ENCODE measurements at places on chromosomes 6 and 20.
A peak's percentile ranks its signal among the peaks of the same experiment; 100 is the strongest.

DNA sequence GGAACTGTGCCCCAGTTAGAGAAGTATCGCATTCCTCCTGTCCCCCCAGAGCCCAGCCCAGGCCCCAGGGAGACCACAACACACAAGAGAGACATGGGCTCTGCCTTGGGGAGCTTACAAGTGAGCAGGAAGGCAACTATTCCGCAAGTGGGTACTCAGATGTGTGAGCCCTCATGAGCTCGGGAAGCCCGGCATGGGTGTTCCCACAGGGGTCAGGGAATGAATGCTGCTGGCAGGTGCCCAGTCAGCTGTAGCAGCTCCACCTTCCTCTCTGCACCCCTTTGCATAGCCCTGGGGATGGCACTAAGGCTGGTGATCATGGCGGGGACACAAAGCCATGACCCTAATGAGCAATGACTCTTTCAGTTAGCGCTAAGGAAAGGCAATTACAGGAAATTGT, 194.1 kb downstream of the SYNDIG1 start:
- DNase-seq: no peak

DNA sequence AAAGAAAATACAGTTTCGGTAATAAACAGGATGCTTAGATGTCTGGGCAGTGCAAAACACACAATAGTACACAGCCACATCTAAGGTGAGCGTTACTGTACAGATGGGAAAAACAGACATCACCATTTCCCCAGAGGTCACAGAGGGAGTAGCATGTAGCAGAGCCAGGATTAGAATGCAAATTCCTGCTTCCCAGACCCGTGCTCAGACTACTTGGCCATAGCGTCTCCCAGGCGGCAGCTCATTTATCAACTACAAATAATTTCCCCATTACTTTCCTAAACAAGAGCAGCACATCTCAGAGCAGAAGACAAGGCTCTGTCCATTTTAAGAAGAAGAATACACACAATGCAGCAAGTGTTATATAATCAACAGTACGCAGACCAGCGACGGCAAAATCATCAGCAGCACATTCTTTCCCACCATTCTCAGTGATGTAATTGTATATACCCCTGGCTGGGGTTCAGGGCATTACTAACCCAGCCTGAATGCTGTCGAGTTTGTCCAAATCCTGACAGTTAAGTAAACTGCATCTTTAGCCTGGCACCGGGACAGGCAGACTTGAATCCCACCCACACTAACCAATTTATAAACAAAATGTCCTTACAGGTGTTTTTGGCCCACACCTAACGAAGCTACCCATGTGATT, 61.9 kb downstream of the CNKSR3 start:
- no peak for DNase-seq

DNA sequence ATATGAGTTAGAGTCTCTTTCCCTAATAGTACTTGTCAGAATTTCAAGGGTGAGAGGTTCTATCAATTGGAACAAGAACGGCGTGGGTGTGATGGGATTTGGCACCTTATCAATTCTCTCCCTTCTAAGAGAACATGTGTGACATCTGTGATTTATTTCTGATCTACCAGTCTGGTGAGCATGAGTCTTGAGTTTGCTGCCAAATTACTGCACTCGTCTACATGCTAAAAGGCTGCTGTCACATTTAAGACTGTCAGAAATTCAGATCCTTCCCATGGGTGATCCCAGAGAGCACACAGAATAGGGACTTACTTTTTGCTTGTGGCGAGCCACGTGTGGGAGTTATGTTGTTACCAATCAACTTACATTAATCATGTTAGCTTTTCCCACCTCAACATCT, 370.2 kb upstream of the SASH1 start:
- DNase-seq: no peak

DNA sequence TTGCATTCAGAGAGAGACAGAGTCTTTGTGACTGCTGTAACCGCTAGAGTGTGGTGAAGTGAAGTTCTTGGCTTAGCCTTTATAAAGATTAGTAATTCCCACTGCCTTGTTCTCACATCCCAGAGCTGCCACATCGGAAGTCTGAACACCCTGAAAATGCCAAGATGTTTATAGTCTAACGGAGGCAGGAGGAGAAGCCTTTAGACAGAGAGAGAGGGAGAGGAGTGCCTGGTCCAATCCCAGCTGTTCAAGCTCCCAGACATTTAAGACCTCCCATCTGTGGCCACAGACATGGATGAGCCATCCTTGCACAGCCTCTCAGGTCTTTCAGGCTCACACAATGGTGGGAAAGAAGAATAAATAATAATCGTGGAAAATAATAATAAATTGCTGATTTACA, 1422.8 kb upstream of the EYS start:
- DNase-seq: no peak

GRCh38 chr6:41355952-41356351, 20.5 kb downstream of the NCR2 start:
- no peak for DNase-seq

- DNase-seq: no peak
Observed at GRCh38 chr6:117985916-117986315, 78.9 kb downstream of the SLC35F1 start.

GRCh38 chr6:77205936-77206335, 257.4 kb downstream of the HTR1B start:
- DNase-seq: no peak

DNA sequence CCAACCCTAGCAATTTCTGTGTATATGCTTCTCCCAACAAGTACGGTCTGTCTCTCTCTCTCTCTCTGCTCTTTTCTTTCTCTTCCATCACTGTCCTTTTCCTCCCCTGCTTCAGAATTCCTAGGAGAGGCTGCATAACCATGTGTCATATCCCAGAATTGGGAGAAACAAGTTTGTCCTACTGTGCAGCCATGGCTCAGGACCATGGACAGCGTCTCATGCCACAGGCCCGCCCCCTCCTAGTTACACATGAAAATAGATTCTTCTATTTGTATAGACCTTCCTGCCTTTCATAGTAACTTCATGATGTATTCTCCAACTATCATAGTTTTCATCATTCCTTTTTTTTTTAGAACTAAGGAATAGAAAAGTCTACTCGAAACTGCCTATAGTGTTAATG, 98.0 kb downstream of the FNDC1 start:
- DNase-seq: peak; percentile 20

- peak; percentile 92 for DNase-seq
Observed at GRCh38 chr6:16420715-16421461, 182.5 kb downstream of the GMPR start.

DNA sequence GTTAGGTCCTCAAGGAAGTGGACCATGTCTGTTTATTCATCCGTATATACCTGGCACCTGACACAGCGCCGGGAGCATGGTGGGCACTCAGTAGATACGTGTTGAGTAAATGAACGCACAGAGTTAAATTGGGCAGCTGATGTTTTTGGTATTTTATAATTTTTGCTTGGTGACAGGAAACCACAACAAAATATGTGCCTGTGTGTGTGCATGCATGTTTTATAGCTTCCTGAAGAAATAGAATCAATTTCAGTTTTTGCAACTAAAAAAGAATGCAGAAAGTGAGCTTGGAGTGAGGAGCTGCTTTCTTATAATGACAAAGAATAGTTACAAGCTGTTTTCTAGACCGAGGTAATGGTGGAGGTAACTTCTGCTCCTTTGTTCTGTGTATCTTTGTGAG, 91.4 kb downstream of the PLCB4 start:
- no peak for DNase-seq

- DNase-seq: no peak
Observed at GRCh38 chr6:14313248-14313647, 195.7 kb downstream of the CD83 start.

GRCh38 chr20:33915726-33916331, 77.9 kb upstream of the RALY start:
- peak; percentile 59 for DNase-seq

DNA sequence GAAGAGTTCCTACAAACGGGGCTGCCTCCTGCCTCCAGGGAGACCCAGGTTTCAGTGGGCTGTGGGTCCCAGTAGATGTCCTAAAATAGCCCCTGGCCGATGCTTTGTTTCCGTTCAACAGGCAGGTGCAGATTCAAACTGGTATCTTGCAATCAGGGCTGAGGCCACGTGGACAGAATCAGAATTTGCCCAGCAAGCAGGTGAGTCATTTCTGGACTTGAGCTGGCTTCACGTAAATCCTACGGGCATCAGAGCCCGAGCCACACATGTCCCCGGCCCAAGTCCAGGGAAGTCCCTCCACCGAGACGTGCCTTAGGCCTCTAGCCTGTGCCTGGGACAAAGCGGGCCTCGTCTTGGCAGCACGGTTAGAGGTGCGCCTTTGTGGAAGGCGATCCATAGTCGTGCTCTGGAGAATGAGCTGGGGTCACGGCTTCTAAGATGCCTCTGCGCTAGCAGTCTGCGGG, 101.6 kb upstream of the FRMD1 start:
- DNase-seq: no peak

DNA sequence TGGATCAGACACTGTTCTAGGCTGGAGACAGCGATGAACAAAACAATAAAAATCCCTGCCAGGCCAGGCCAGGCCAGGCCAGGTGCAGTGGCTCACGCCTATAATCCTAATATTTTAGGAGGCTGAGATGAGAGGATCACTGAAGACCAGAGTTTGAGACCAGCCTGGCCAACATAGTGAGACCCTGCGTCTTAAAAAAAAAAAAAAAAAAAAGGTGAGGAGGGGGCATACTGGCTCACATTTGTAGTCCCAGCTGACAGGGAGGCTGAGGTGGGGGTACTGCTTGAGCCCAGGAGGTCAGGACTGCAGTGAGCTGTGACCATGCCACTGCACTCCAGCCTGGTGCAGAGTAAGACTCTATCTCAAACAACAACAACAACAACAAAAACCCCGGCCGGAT, 4.5 kb downstream of the MUCL3 start:
- no peak for DNase-seq

- DNase-seq: peak; percentile 87
Observed at GRCh38 chr20:48904566-48905296, 16.8 kb upstream of the ARFGEF2 start.

- no peak for DNase-seq
Observed at GRCh38 chr20:14566505-14566904, 229.1 kb upstream of the FLRT3 start.

DNA sequence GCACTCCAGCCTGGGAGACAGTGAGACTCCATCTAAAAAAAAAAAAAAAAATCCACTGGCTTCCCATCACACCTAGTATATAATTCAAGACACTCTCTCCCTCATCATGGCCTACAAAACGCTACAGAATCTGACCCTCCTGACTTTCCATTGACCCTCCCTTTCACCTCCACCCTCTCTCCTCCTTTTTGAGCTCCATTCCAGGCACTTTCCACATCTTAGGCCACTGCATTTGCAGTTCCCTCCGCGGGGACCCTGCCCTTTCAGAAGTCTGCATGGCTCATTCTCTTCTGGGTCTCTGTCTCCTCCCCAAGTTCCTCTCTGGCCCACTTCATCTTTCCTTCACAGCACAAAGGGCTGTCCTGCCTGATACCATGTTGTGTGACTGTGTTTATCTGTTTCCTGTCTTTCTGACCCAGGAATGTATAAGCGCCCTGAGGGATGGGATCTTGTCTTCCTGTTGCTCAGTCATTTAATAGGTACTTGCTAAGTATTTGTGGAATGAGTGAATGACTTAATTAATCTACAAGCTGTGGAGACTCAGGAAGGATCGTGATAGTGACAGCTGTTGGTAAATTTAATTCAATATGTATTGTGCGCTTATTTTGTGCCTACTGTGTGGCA, 35.2 kb downstream of the NCR2 start:
- DNase-seq: peak; percentile 9

DNA sequence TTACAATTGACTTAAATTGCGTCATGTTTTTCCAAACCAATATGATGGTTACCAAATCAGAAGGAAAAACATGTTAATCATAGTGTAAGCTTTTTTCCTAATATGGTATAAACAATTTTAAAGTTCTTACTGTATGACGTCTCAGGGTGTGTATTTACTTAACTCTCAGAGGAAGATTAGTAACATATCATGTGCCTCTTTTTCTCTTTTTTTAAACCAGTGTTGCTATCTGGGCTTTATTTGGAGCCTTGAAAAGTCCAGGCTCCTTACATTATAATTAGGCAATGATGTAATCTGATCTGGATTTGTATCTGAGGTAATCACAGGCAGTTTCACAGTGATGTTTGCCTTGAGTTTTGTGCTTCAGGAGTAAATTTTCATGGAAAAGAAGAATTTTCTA, 20.4 kb upstream of the RAB23 start:
- DNase-seq: no peak

DNA sequence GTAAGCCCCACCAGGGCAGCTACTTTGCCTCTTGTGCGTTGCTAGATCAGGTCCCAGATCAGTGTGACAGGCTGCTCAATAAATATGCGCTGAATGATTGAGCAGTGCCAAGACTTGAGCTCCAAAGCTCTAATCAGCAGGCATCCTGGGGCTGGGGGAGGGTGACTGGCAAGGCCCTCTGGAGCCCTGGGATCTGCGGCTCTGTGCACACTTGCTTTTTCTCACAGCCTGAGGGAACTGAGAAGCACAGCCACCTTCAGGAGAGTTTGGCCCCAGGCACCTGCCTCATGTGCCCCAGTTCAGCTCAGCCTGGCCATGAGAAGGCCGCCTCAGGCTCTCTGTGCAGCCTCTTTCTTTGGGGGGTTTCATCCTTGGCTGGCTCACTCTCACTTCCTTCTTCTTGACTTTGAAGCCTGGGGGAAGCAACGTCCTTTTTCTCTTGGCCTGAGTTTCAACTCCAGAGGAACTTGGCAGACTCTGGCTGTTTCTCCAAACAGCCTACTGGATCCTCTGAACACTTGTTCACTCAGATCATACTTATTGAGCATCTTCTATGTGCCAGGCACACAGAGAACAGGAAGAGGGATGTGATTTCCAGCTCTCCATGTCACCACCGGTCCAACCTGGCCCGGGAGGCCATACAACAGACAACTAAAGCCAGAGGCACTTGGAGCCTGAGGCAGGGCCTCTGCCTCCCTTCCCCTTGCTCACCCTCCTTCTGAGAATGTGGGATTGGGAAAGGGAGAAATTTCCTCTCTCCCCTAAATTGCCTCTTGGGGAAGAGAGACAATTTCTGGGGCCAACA, 114.0 kb downstream of the VEGFA start:
- peak; percentile 64 for DNase-seq

GRCh38 chr20:38304845-38305447, 990 bp downstream of the BPI start:
- peak; percentile 59 for DNase-seq

Measured in NAMALWA (cell line).